ENCODE measurements at places on chromosomes 5 and 9. TPM values are rescaled to one million over a fixed set of nuclear protein-coding genes. Genes with fewer than 3 reads are reported as not detected.
A peak's percentile ranks its signal among the peaks of the same experiment; 100 is the strongest.

- no peak for DNase-seq
Observed at GRCh38 chr9:19457693-19458009, 48.8 kb downstream of the ACER2 start.

- no peak for DNase-seq
Observed at GRCh38 chr9:120874226-120875194, 2.5 kb downstream of the PHF19 start.

DNA sequence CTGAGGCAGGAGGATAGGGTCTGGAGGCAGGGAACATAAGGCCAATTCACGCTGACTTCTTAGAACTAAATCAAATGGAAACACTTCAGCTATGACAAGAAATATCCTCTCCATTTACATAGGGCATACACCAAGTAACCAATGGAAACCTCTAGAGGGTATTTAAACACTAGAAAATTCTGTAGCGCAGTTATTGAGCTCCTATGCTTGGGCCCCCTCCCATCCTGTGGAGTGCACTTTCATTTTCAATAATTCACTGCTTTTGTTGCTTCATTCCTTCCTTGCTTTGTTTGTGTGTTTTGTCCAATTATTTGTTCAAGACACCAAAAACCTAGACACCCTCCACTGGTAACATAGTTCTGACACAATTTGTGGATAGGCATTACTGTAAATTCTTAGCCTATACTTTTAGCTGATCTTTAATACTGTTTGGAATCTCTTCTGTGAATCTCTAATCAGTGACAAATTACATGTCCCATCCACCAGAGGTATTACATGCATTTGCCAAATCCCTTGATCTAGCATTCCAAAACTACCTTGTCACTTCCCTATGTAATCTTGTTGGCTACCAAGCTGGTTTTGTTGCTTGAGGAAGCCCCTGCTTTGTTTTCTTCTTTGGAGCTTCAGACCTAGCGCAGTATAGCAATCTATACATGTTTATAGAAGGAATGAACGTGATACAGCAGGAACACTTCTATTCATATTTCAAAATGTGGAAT, 61.6 kb downstream of the ST8SIA4 start:
- DNase-seq, result no peak

GRCh38 chr9:84839541-84839940, 170.0 kb downstream of the NTRK2 start:
- DNase-seq, result peak; percentile 68

NUTM2F gene
- total RNA-seq, result 0.22 TPM

TMEM174 gene
- not detected for total RNA-seq

CRHBP gene
- total RNA-seq, result 0.51 TPM

GMCL2 gene
- not detected for total RNA-seq

INSYN2B gene
- total RNA-seq, result 0.06 TPM

ARHGAP26 gene
- total RNA-seq, result 7.0 TPM

All from neural progenitor cell (in vitro differentiated cells).